NB4 (cell line): ENCODE measurements at places on chromosomes 13 and 19.
A peak's percentile ranks its signal among the peaks of the same experiment; 100 is the strongest.

GRCh38 chr13:114049626-114050101 lies 75.8 kb upstream of the C13orf46 start:
- DNase-seq: no peak

GRCh38 chr13:103517768-103518102 lies 451.5 kb upstream of the SLC10A2 start:
- DNase-seq: no peak

- DNase-seq: no peak
Observed at GRCh38 chr19:22604571-22605274, 29.4 kb upstream of the ZNF492 start.

DNA sequence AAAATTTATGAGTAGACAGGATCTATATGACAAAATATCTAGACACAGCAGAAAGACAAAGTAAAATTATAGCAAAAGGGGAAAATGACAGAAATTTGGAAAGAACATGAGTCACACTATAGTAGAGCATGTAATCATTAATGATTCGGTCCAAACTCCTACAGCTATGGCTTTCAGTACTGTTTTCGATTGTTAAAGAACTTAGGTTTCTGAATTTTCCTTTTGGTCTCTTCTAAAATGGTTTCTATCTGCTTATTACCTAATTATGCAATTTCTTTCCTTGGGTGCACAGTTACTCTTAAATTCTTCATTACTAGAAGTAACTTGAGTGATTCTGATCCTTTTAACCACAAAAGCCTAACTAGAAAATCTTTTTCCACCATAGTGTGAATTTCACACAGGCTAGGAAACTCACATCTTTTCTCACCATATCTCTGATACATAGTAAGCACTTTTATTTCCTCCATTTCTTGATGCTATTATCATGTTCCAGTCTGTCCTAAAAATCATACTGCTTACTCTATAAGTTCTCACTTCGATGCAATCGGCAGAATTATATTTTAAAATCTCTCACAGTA lies 1101.4 kb downstream of the PCDH9 start:
- no peak for DNase-seq

DNA sequence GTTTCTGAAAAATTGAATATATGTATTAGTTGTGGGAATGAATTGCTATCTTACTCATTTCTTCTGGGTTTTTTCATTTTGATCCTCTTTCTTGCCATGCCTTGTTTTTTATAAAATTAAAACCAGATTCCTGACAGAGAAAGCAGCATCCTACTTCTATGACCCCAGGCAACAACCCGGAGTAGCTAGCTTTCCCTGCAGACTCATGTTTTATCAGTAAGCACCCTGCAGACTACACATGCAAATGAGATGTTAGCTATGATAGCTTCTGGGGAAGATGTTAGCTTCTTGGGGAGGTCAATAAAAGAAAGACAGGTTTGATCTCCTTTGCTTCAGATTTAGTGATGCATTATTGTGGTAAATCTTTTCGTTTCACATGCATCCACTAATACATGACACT lies 1598.6 kb downstream of the SLITRK5 start:
- DNase-seq: no peak

GRCh38 chr13:47033216-47033615 lies 136.4 kb upstream of the HTR2A start:
- DNase-seq: no peak

GRCh38 chr19:47156861-47157430 lies 26.3 kb downstream of the SAE1 start:
- peak; percentile 95 for DNase-seq

- DNase-seq: no peak
Observed at GRCh38 chr13:99199541-99200431, 868 bp upstream of the UBAC2 start.

GRCh38 chr19:10074153-10074552 lies 12.0 kb upstream of the SHFL start:
- DNase-seq: peak; percentile 85

GRCh38 chr19:16159655-16160054 lies 13.7 kb downstream of the CIB3 start:
- no peak for DNase-seq

- DNase-seq: no peak
Observed at GRCh38 chr13:106491928-106492587, 43.4 kb downstream of the EFNB2 start.

DNA sequence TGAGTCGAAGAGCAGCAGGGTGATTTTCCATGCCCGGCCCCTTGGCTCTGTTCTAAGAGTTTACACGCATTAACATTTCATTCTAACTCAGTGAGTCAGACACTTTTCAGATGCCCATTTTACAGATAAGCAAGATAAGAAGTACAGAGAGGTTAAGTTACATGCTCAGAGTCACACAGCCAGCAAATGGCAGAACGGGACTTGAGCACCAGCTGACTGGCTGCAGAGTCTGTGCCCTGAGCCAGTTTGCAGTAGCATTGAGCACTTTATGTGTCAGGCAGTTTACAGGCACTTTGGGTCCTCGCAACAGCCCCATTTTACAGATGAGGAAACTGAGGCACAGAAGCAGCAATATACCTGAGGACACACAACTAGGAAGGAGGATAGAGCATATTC lies 19.0 kb downstream of the CCDC8 start:
- peak; percentile 47 for DNase-seq

DNA sequence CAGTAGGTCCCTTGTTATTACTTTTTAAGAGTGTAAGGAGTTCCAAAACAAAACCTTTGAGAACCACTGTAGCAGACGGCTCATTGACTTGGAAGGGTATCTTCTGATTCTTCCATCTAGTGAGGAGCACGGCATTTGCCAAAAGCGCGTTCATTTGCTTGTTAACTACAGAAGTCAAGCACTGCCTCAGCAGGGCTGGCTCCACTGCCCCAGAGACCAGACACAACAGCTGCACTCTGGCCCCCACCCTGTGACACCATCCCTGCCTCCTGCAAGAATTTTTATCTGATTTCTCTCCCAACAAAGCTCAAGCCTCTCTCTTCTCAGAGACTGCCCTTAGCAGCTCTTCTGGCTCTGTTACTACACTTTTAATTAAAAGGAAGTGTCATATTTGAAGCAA lies 20.7 kb upstream of the XPO4 start:
- DNase-seq: no peak

DNA sequence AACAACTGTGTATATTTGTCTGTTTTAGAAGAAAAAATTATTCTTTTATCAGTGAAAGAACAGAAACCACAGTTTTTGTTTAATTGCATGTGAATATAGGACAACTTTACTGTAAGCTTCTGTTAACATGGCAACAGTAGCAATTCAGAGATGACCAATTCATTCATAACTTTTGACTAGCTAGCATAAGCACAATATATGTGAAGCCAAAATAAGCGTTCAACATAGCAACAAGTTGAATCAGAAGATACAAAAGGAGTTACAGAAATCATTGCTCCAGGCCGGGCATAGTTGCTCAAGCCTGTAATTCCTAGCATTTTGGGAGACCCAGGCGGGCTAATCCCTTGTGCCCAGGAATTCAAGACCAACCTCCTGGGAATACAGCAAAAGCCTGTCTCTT lies 197.1 kb upstream of the GPC6 start:
- DNase-seq: no peak

DNA sequence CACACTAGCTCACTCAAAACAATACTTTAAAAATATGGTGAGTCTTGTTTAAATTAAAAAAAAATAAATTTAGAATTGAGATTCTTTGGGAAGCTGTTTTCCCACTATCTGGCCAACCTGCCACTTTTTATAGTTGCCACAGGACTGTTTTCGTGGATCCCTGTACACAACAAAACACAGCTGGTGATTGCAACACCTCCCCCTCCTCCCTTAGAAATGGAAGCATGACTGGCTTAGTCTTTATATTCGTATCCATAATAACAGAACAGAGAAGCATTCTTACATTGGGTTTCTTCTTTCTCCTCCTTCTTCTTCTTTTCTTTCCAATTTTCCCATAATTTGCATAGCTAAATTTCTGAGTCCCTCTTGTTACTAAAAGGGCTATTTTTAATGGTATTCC lies 79.5 kb upstream of the GJB6 start:
- peak; percentile 49 for DNase-seq

- DNase-seq: peak; percentile 13
Observed at GRCh38 chr13:80386002-80386401, 45.1 kb upstream of the SPRY2 start.

- no peak for DNase-seq
Observed at GRCh38 chr19:55490478-55491432, 2.5 kb downstream of the SSC5D start.

DNA sequence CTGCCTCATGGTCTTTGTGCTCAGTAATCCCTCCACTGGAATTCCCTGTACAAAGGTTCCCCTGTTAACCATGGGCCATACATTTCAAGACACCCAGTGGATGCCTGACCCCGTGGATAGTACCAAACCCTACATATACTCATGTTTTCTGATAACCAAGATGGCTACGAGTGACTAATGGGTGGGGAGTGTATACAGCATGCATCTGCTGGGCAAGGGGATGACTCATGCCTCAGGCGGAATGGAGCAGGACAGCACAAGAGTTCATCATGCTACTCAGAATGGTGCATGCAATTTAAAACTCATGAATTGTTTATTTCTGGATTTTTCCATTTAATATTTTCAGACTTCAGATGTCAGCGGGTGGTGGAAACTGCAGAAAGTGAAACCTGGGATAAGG lies 13.3 kb upstream of the FGF9 start:
- DNase-seq: no peak

- DNase-seq: no peak
Observed at GRCh38 chr13:76921516-76921915, 26.8 kb upstream of the ACOD1 start.

GRCh38 chr19:19550485-19550929 lies 12.4 kb downstream of the CILP2 start:
- no peak for DNase-seq

DNA sequence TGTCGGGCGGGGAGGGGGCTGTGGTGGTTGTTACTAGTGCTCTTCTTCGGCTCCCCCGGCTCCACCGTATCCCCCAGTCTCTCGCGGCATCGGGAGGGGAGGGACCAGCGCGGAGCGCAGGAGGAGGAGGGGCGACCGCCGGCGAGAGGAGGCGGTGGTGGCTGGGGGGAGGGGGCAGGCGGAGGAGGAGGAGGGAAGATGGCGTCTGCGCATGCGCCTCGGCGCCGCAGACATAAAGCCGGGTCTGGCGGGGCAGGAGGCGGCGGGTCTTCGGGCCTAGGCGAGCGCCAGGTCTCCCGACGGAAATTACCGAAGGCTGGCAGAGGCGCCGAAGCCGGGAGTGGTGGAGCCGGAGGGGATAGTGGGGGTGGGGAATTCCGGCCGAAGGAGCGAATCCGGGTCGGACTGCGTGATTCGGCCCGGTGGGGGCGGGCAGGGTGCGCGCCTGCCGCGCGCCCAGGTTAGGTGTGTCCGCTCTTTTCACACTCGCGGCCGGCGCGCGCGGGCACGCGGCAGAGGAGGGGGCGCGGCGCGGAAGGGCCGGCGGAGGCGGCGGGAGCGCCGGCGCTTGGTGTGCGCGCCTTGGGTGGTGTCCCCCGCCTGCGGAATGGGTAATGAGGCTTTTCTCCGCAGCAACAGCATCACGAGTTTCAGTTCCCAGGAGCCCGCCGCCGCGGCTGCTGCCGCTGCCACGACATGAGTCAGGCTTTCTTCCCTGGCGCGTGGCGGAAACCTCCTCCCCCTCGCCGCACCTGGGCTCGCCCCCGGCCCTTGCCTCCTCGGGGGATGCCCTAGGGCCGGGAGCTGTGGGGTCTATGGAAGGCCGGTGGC lies 1.3 kb upstream of the TSC22D1 start:
- DNase-seq: peak; percentile 97

DNA sequence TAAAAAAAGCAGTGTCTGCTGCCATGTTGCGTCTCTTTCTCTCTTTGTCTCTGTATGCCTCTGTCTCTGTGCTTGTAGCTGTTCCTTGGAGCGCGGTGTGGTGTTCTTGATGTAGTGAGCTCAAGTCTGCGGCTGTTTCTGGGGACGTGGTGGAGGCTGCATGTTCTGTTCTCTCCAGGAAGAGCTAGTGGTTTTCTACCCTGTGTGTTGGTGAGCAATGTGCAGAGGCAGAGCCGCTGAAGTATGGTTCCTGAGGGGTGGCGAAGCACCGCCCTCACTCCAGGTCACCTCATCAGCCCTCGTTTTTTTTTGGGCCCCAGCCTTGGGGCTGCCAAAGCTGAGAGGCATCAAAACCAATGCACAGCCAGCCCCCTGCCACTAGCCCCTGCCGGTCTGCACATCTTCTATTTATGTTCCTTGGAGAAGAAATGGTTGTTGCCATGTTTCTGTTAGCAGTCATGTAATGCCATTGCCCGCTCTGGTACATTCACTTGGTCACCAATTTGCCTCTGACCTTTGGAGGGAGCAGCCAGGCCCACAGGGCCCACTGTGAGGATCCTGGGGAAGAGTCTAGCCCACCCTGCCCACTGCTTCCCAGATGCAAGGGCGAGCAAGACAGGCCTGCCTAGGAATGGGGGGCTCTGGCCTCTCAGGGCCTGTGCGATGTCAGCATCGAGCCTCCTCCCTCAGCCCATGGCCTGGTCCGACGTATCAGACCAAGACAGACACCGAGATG lies 7.2 kb downstream of the HNRNPL start:
- no peak for DNase-seq

- DNase-seq: no peak
Observed at GRCh38 chr13:111866731-111867245, 200.2 kb upstream of the SOX1 start.

DNA sequence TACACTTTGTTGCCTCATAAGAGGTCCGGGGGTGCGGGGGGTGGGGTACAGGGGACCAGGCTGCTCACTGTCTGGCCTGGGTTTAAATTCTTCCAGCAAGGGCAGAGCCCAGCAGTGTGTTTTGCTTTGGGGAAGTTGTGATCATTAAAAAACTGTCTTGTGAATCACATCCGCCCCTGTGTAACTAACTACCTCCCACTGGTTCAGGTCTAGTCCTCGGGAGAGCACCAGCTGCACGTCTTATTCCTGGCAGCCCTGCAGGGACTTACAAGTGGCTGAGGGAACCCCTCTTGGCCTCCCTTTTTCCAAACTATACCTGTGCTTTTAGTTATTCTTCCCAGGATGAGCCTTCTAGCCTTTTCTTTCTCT lies 127.5 kb downstream of the SIPA1L3 start:
- DNase-seq: peak; percentile 90

- peak; percentile 61 for DNase-seq
Observed at GRCh38 chr13:41352935-41353840, 42.1 kb downstream of the NAA16 start.

- DNase-seq: no peak
Observed at GRCh38 chr19:11704626-11705025, 34.1 kb downstream of the ZNF823 start.

DNA sequence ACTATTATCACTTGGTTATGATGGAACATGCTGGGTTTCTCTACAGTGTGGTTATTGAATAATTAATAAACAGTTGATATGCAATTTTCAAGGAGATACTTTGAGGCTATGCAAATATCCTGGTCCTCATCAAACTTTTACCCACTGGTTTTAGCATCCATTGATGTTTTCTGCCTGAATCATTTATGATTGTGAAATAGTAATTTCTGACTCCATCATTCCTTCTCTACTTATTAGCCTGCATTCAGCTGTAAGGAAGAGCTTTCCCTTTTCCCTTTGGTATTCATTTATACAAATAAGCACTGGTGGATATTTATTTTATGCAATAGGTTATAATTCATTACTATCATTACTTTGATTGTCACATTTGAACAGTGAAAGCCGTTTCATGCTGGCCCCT lies 13.9 kb upstream of the DNAJC15 start:
- no peak for DNase-seq
